ENCODE measurements at places on chromosomes 4 and X.
A peak's percentile ranks its signal among the peaks of the same experiment; 100 is the strongest.

DNA sequence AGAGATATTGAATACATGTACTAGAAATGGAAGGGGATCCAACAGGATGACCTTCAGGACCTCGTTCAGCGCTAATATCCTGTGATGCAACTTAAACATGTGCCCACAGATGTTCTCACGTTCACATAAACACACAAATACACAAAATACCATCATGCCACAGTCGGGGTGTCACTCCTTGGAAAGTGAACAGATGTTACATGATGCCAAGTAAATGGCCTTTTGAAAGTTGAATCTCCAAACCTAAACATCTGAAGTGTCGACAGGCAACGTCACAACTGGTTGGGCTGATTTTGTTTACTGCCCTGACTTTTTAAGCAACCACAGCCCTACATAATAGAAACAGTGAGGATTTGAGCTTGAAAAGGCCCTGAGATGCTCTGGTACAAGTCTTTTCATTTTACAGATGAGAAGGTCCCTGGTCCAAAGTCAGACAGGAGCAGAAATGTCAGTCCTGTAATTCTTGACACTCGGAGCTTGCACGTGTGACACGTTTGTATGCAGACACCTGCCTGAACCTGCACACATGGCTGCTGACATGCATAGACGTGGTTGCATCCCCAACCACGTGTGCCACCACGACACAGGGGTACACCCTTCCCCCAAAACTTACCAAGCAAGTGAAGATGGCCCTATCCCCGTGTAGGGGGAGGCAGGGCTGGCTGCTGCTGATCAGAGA is 23.5 kb upstream of the BCORL1 start:
- H3K4me3 ChIP-seq = no peak overlapping the region
- peaks cover 6% of the 10 kb centered on the region for H3K27me3 ChIP-seq
- H3K4me1 ChIP-seq = no peaks in the 10 kb centered on the region
- no peaks in the 10 kb centered on the region for H3K36me3 ChIP-seq

DNA sequence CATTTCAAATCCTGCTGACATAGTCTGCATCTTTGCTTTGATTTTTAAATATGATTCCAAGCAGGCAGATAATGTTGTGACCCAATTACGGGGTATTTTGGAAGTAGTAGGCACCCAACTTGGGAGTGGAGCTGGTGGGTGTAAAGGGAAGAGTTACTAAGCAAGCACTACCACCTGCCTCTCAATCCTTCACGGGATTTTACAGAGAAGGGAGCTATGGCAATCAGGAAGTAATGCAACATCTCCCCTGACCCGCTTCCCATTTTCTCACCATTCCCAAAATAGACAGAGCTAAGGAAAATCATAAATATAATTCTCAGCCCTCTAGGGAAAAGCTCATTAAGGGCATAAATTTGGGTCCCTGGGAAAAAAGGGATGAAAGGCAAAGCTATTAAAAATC is 9.2 kb downstream of the APBB2 start:
- no peak for DNase-seq
- H3K27ac ChIP-seq = peak overlapping the region; percentile 57
- H3K27me3 ChIP-seq = no peaks in the 10 kb centered on the region
- H3K36me3 ChIP-seq = no peaks in the 10 kb centered on the region
- no peak overlapping the region for H3K4me3 ChIP-seq
- H3K4me1 ChIP-seq = peaks cover 8% of the 10 kb centered on the region

DNA sequence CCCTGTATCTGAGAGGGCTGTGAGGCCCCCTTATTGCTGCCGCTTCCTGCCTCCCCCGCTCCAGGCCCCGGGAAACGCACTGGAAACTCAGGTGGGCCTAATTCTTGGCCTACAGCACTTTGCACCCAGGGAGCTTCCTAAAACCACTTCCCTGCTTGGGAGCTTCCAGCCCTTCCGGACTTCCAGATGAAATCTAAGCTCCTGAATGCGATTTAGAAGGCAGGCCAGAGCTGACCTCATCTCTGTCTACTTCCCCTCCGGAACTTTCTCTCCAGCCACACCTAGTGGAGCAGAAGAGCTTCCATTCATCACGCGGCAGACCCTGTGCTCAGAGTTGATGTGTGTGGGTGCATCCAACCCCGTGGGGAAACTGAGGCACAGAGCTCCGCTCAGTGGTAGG is 84.2 kb downstream of the SORCS2 start:
- H3K27ac ChIP-seq = no peak overlapping the region
- peaks cover 20% of the 10 kb centered on the region for H3K27me3 ChIP-seq
- no peaks in the 10 kb centered on the region for H3K36me3 ChIP-seq
- no peaks in the 10 kb centered on the region for H3K4me1 ChIP-seq
- no peak for DNase-seq

GRCh38 chr4:140018931-140019618 is 134.9 kb downstream of the MAML3 start:
- H3K36me3 ChIP-seq = no peaks in the 10 kb centered on the region
- H3K4me1 ChIP-seq = no peaks in the 10 kb centered on the region
- no peaks in the 10 kb centered on the region for H3K27me3 ChIP-seq
- DNase-seq = no peak
- no peak overlapping the region for H3K4me3 ChIP-seq

GRCh38 chrX:154607370-154607769 is 11.7 kb downstream of the CTAG1B start:
- no peaks in the 10 kb centered on the region for H3K4me1 ChIP-seq
- no peak overlapping the region for H3K4me3 ChIP-seq
- no peaks in the 10 kb centered on the region for H3K36me3 ChIP-seq
- peak; percentile 26 for DNase-seq
- peaks cover 12% of the 10 kb centered on the region for H3K27me3 ChIP-seq

GRCh38 chr4:86386817-86387415 is 27.1 kb upstream of the MAPK10 start:
- no peaks in the 10 kb centered on the region for H3K27me3 ChIP-seq
- no peak overlapping the region for H3K27ac ChIP-seq
- no peak overlapping the region for H3K4me3 ChIP-seq
- no peaks in the 10 kb centered on the region for H3K4me1 ChIP-seq
- no peak for DNase-seq
- no peaks in the 10 kb centered on the region for H3K36me3 ChIP-seq

GRCh38 chr4:79848329-79848728 is 224.7 kb downstream of the ANTXR2 start:
- H3K4me1 ChIP-seq = no peaks in the 10 kb centered on the region
- H3K4me3 ChIP-seq = no peak overlapping the region
- H3K27ac ChIP-seq = no peak overlapping the region

- no peaks in the 10 kb centered on the region for H3K27me3 ChIP-seq
- H3K4me3 ChIP-seq = no peak overlapping the region
- H3K27ac ChIP-seq = no peak overlapping the region
Measured at GRCh38 chr4:173466101-173466500, 63.9 kb downstream of the HAND2 start.

DNA sequence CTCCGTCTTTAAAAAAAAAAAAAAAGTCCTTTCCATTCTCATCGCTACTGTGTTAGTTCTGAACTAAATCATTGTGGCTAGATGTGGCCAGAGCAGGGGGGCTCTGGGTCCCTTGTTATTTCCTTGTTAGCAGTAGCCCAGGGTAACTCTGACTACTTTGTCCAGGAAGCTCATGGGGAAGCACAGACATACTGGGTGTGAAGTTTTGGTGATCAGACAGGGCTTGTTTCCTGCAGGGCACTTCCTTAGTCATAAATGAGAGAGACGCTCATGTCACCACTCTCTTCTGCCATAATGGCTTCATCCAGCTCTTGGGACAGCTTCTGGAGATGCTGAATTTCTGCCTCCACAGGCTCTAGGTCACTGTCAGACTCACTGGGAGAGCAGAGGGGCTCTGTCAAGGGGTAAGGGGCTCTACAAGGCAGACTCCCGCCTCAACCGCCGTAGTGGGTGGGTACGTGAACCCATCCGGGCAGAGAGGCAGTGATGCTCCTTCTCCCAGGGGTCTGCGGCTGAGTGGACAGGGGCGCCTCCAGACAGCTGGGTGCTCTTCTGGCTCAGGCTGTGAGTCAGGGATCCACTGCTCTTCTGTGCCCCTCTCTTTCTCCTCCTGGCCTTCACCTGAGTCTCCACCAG is 12.9 kb downstream of the STIM2 start:
- no peak for DNase-seq
- no peak overlapping the region for H3K27ac ChIP-seq
- H3K4me3 ChIP-seq = no peak overlapping the region
- H3K36me3 ChIP-seq = no peaks in the 10 kb centered on the region
- H3K27me3 ChIP-seq = no peaks in the 10 kb centered on the region

- no peak overlapping the region for H3K27ac ChIP-seq
- H3K27me3 ChIP-seq = no peaks in the 10 kb centered on the region
- H3K4me1 ChIP-seq = no peaks in the 10 kb centered on the region
- H3K4me3 ChIP-seq = no peak overlapping the region
Measured at GRCh38 chr4:173264684-173265185, 69.4 kb downstream of the HMGB2 start.

DNA sequence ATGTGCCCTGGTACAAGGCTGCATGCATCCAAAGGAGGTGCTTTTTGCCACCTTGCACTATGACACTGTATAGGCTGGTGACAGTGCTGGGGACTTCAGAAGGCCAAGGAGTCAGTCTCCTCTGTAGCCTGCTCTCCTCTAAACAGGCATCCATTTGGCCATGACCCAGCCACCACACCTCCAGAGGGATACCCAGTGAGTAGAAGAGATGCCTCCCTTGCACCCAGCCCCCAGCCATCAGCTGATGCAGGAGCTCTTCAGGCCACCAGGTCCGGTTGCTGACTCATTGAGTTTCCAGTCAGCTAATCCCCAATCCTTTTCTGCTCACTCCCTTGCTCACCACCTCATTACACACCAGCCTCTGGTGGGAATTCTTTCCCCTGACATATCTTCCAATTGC is 99.8 kb downstream of the PJA1 start:
- H3K36me3 ChIP-seq = no peaks in the 10 kb centered on the region
- no peak overlapping the region for H3K4me3 ChIP-seq
- no peak overlapping the region for H3K27ac ChIP-seq
- peaks cover 78% of the 10 kb centered on the region for H3K27me3 ChIP-seq

DNA sequence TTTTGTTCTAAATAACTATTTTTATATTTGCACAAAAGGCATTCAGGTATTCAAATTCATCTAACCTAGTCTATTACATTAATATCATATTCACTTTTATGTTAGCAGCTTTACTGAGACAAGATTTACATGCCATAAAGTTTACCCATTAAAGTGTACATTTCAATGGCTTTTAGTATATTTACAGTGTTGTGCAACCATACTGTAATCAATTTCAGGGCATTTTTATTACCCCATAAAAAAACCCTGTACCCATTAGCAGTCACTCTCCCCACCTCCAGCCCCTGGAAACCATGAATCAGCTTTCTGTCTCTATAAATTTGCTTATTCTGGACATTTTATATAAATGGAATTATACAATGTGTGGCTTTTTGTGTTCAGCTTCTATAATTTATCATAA is 95.9 kb upstream of the IL1RAPL1 start:
- no peak overlapping the region for H3K4me3 ChIP-seq
- no peak overlapping the region for H3K27ac ChIP-seq
- no peaks in the 10 kb centered on the region for H3K36me3 ChIP-seq

GRCh38 chrX:50865311-50865710 is 45.2 kb upstream of the BMP15 start:
- no peaks in the 10 kb centered on the region for H3K36me3 ChIP-seq
- DNase-seq = no peak
- no peaks in the 10 kb centered on the region for H3K4me1 ChIP-seq
- no peak overlapping the region for H3K4me3 ChIP-seq
- no peaks in the 10 kb centered on the region for H3K27me3 ChIP-seq

DNA sequence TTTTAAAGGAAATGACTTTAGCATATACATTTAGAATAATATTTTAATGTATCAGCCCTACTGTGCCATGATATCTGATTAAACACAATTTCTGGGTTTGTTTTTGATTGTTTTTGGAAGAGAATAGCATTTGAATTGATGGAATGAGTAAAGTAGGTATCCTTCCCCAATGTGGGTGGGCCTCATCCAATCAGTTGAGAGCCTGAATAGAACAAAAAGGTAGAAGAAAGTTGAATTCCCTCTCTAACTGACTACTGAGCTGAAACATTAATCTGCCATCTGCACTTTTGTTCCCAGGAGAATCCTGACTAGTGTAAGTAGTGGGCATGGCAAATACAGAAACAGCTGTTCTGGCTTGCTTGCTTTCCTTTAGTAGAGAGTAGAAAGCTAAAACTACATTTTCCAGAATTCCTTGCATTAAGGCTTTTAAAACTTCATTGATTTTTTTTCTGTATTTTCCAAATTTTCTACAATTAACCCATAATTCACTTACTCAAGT is 9.7 kb upstream of the SEC24D start:
- no peaks in the 10 kb centered on the region for H3K27me3 ChIP-seq
- no peaks in the 10 kb centered on the region for H3K4me1 ChIP-seq
- DNase-seq = no peak
- no peak overlapping the region for H3K4me3 ChIP-seq
- H3K27ac ChIP-seq = no peak overlapping the region

- H3K4me3 ChIP-seq = no peak overlapping the region
- no peaks in the 10 kb centered on the region for H3K36me3 ChIP-seq
- no peaks in the 10 kb centered on the region for H3K27me3 ChIP-seq
- H3K27ac ChIP-seq = peak overlapping the region; percentile 66
Measured at GRCh38 chr4:144709793-144710525, 64.0 kb downstream of the HHIP start.

DNA sequence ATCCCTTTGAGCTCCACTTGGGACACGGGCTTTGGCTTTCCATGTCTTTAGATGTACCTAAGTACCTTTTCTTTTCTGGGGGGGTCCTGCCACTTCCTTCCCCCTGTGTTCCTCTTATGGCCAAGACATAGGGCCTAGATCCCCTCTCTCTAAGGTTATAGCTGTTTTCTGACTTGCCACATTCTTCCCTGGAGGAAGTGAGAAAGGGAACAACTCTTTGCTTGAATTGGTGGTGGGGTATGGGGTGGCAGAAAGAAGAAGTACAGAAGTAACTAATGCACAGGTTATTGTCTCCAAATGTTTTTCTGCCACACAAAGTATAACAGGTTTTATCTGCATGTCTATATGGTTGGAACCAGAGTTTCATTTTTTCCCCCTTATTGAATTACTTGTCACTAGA is 29.7 kb upstream of the DIPK2B start:
- no peaks in the 10 kb centered on the region for H3K4me1 ChIP-seq
- no peaks in the 10 kb centered on the region for H3K36me3 ChIP-seq
- H3K4me3 ChIP-seq = no peak overlapping the region
- H3K27me3 ChIP-seq = peaks cover 62% of the 10 kb centered on the region

- H3K36me3 ChIP-seq = no peaks in the 10 kb centered on the region
- peaks cover 4% of the 10 kb centered on the region for H3K4me1 ChIP-seq
- DNase-seq = no peak
- H3K27me3 ChIP-seq = no peaks in the 10 kb centered on the region
Measured at GRCh38 chr4:185137233-185137925, 5.7 kb upstream of the SLC25A4 start.

DNA sequence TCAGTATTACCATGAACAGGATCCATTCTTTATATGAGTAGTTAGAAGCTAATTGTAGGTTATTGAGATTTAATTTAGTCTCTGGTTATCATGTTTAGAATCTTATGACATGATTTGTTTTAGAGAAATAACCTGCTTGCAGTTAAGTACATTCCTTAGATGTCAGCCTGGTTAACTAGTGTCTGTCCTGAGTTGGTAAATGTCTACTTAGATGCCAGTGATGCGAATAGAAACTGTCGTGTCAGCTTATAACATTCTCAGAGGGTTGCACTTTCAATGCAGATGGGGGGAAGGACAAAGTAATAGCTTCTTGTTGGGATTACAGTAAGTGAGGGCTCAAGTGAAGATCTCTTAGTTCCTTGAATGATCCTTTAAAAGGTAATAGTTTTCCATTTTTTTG is 227.8 kb upstream of the SPRY1 start:
- no peak for DNase-seq
- H3K27ac ChIP-seq = no peak overlapping the region
- H3K36me3 ChIP-seq = no peaks in the 10 kb centered on the region
- H3K4me3 ChIP-seq = no peak overlapping the region
- H3K4me1 ChIP-seq = no peaks in the 10 kb centered on the region
- H3K27me3 ChIP-seq = no peaks in the 10 kb centered on the region

GRCh38 chr4:175946472-175947116 is 119.0 kb upstream of the WDR17 start:
- DNase-seq = no peak
- no peaks in the 10 kb centered on the region for H3K4me1 ChIP-seq
- no peak overlapping the region for H3K27ac ChIP-seq
- no peak overlapping the region for H3K4me3 ChIP-seq
- H3K36me3 ChIP-seq = no peaks in the 10 kb centered on the region
